Peyer's patch (tissue), 4 donors: ENCODE measurements at places on chromosomes 6 and 20.

GRCh38 chr6:139699911-139700310, 325.5 kb upstream of the CITED2 start:
- no peak for DNase-seq

DNA sequence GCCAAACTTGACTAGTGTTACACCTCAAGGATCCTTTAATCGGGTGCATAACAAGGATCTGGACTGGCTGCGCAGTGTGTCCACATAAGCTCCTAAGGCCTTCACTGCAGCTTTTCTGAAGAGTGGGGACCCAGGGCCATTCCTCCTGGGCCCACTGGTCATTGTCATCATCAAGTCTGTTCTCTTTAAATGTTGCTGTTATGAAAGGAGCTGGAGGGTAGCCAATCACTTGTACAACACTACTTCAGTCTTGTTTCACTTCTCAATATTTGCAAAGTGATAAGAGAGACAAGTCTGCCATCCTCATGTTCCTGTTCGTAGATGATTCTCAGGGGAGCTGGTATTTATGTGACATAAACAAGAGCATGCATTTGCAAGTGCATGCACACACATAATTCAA, 149.8 kb downstream of the SYNDIG1 start:
- DNase-seq, result no peak

GRCh38 chr6:149337320-149337719, 19.8 kb downstream of the TAB2 start:
- DNase-seq, result no peak

DNA sequence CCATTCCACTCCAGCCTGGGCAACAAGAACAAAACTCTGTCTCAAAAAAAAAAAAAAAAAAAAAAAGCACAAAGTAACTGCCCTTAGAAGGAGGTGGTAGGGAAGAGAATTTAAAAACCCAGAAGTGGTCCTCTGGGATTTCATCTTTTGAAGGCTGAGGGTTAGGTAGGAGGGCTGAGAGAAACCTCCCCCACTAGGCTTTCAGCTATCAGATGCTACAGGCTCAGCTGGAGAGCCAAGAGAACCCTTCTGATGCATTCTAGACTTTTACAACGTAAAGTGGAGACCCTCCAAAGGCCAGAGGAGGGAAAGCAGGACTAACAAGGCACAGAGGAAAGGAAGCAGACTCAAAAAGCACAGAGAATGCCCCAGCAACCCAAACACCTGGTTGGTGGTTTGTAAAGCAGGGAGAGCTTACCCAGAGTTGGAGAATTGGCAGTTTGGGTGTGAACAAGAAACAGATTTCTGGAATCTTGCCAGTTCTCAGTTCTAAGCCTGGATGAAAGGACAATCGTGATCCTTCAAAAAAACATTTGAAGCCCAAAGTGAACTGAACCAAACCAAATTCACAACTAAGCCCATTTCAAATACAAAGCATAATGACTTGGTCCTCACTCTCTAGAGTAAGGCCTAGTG, 23.2 kb upstream of the SPAG4 start:
- no peak for DNase-seq

DNA sequence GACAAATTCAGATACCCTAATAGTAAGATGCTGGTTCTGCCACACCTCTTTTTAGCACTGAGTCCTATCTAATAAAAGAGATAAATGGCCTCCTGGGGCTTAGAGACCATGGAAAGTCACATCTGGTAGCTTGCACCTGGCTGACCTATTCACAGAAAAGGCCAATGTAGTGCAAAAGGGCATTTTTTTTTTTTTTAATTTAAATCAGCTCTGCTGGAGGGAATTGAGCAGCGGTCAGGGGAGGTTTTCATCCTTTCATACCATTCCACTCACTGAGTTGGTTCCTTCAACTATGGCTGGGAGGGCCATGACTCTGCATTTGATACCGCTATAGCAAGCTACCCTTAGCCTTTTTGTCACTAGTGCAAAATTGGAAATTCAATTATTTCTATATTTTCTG, 20.1 kb upstream of the HS3ST5 start:
- DNase-seq, result no peak
